ENCODE measurements at places on chromosomes 1 and 21.

- DNase-seq, result no peak
These were observed 36.6 kb downstream of the FMO4 start for GRCh38 chr1:171350594-171350993.

DNA sequence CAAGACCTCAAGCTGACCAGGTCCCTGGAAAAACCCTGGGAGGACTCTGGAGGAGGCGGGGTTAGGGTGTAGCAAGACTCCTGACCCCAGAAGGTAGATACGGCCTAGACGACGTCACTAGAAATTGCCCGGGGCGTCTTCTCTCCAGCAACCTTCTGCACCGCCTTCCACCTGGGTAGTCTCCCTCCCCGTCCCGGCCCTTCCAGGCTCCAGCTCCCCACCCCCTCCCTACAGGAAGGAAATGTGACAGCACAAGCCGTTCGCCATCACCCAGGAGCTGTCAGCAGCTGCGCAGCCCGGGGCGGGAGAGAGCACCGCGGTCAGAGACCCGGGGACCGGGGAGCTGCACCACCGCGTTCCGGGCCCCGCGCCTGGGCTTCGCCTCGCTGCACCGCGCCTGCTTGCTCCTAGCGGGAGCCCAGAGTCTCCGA, 20.0 kb downstream of the SERTAD4 start:
- peak; percentile 34 for DNase-seq

DNA sequence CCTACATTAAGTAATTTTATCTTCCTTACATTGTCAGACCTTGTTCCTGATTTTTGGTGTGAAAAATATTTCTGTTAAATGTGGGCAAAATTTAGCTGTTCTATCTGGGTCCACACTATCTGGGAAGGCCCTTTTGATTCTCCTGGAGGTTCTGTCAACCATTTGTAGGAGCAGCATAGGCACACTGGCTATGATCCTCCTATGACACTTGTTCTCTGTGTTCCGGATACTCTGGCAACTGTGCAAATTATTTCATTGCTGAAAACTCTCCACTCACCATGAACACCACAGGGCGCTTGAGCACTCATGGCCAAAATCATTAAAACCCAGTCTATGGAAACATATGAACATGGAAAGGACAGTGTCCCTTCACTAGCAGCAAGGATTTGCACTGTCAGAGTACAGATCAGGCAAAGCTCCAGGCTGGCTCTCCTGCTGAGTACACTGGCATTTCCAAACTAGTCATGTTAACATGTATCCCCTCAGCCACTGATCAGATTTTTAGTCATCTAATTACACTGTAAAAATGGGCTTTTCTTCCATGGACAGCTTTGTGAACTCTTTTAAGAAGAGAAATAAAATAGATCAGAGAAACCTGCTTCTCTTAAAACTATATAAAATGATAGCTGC, 43.9 kb upstream of the SGIP1 start:
- no peak for DNase-seq

- DNase-seq, result peak; percentile 36
These were observed 9.5 kb upstream of the EXOSC10 start for GRCh38 chr1:11109047-11109760.

DNA sequence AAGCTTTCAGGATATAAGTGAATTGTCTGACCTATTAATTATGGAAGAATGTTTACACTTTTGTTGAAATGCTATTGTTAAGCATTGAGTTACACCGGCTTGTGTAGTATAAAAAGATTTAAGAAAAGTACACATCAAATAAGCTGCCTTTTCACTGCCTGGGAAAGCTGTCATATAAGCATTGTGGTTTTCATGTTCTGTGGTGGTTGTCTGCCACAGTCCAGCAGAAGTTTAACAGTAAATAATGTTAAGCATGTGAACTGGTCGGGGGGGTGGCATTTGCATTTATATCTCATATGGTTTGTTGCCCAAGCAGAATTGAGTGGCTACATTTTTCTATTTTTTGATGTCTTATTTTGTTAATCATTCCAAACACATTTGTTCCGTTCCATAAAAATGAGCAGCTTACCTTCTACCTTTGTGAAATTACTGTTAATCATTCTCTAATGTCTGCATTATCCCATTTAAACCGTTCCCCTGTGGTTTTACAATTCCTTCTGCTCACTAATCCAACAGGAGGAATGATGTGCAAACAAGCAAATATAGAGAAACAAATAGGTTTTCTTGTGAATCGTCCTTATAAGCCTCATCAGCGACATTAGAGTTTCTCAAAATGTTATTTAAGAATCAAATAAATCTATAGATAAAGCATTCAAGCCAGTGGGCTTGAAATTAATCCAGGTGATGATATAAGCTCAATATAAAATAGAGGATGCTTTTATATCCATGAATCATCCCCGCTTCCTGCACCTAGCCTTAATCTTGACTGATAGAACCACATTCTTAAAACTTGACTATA, 160.8 kb upstream of the SAMSN1 start:
- DNase-seq, result no peak

- DNase-seq, result peak; percentile 79
These were observed 30.1 kb upstream of the DNAJC6 start for GRCh38 chr1:65279070-65279779.

- DNase-seq, result peak; percentile 80
These were observed 102.0 kb upstream of the RUNX3 start for GRCh38 chr1:25031966-25032667.

DNA sequence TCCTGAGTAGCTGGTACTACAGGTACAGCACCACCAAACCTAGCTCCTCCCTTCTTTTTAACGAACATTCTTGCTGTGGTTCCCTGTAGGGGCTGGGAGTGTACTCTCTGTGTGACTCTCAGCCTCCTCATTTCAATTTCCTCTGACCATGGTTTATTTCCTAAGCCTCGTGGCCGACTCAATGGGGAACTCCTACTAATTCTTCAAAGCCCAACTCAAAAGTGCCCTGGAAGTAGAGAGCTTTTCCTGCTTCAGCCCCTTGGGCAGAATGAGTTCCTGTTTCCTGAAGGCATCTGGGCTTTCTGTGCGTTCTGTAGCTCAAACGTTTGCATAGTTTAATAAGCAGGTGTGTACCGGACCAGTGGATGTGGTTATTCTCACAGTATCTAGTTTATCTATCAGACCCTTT, 70.9 kb upstream of the ACOT11 start:
- no peak for DNase-seq

DNA sequence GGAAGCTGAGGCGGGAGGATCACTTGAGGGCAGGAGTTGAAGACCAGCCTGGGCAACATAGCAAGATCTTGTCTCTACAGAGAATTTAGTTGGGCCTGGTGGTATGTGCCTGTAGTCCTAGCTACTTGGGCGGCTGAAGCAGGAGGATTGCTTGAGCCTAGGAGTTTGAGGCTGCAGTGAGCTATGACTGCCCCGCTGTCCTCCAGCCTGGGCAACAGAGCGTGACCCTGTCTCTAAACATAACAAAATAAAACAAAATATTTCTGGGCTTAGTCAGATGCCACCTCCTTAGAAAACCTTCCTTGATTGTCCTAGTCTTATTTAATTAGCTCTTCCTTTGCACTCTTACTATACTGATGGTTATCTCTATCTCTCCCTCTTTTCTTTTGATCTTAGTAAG, 8.5 kb downstream of the TGFB2 start:
- no peak for DNase-seq

DNA sequence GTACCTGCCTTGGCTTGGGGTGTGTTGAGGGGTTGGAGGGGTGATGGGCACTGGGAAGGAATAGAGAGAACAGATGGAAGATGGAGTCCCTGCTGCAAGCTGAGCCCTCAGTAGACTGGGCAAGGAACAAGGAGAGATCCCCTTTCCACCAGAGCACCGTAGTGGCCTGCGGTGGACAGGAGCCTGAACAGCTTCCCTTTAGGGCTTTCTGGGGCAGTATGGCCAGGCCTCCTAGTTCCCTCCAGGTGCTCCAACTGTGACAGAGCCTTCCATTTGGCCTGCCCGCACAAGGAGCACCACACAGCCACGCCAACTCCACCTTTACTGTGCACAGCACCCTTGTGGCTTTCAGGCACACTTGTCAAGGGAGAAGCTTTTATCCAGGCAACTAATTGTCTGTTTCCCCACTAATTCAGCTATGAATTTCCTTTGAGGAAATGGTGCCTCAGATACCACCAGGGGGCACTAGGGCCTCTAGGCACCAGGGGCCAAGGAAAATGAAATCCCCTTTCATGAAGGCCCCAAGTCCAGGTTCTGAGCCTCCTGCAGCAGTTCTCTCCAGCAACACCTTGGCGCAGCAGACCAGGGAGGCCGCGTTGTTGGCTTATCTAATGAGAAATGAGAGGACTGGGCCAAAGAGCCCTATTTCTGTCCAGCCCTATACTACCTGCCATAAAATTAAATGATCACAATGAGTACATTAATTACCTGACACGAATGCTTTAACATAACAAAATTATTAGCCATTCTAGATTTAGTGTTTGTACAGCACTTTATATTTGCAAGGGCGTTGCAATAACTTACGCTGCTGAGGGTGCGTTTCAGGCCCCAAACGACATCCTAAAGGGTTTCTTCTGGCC, 23.1 kb upstream of the ERI3 start:
- DNase-seq, result peak; percentile 74

DNA sequence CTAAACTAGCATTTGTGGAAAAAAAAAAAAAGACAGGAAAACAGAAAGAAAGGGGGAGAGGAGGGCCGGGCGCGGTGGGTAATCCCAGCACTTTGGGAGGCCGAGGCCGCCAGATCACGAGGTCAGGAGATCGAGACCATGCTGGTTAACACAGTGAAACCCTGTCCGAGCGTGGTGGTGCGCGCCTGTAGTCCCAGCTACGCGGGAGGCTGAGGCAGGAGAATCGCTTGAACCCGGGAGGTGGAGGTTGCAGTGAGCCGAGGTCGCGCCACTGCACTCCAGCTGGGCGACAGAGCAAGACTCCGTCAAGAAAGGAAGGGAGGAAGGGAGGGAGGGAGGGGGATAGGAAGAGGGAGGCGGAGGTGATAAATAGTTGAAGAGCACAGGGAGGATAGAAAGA, 54.7 kb downstream of the LBR start:
- no peak for DNase-seq

- DNase-seq, result no peak
These were observed 60.9 kb upstream of the S1PR1 start for GRCh38 chr1:101175886-101176285.

DNA sequence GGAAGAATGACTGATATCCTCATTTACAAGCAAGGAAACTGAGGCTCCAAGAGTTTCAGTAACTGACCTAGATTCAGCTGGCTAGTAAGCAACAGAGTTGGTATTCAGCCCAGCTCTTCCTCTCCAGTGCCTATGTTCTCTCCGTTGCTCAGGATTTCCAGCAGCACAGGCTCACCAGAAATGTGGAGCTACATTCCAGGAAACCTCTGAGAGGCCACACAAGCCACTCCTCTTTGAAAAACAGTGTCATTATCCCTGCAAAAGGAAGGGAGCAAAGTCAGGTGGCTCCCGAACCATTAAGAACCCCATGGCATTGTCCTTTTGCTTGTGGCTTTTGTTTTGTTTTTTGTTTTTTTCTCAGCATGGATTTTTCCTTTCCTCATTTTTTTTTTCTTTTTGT, 40.6 kb upstream of the DUSP10 start:
- no peak for DNase-seq

GRCh38 chr1:83746234-83746633, 252.7 kb downstream of the TTLL7 start:
- no peak for DNase-seq

Measured in lung (tissue), 17 donors.